Right lobe of liver (tissue), 6 donors: ENCODE measurements at places on chromosomes 4 and X. TPM values are rescaled to one million over a fixed set of nuclear protein-coding genes. Genes with fewer than 3 reads are reported as not detected.

GRCh38 chr4:159018062-159018629, 84.7 kb upstream of the RAPGEF2 start:
- no peaks in the 10 kb centered on the region for H3K36me3 ChIP-seq
- no peak for DNase-seq
- H3K4me3 ChIP-seq: no peak overlapping the region
- no peak overlapping the region for H3K27ac ChIP-seq

GRCh38 chrX:15751155-15751819, 13.2 kb downstream of the CA5B start:
- no peaks in the 10 kb centered on the region for H3K4me1 ChIP-seq
- H3K4me3 ChIP-seq: no peak overlapping the region
- H3K27ac ChIP-seq: no peak overlapping the region
- H3K27me3 ChIP-seq: no peaks in the 10 kb centered on the region
- H3K36me3 ChIP-seq: no peaks in the 10 kb centered on the region

DNA sequence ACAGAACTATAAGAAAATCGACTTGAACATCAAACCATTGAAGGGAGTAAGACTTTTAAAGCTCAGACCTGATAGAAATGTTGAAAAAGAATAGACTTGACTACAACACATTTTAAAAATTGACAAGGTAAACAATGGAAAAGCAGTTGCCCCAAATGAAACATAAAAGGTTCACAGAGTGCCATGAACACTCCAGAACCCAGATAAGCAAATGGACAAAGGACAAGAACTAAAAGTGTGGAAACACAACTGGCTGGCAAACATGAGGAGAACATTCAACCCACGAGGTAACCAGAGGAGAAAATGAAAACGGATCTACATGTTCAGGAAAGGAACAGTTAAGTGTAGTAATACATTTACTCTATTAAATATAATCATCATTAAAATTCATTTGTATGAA, 26.5 kb downstream of the SCARB2 start:
- no peak overlapping the region for H3K4me3 ChIP-seq
- H3K27me3 ChIP-seq: no peaks in the 10 kb centered on the region
- H3K27ac ChIP-seq: peak overlapping the region; percentile 70
- H3K36me3 ChIP-seq: peaks cover 3% of the 10 kb centered on the region
- no peak for DNase-seq

Gene GLRB
- total RNA-seq: 1.7 TPM

Gene GAGE2A
- not detected for total RNA-seq

GRCh38 chr4:1178300-1179088, 6.1 kb upstream of the SPON2 start:
- no peaks in the 10 kb centered on the region for H3K36me3 ChIP-seq
- no peaks in the 10 kb centered on the region for H3K4me1 ChIP-seq
- H3K4me3 ChIP-seq: no peak overlapping the region
- no peak overlapping the region for H3K27ac ChIP-seq

DNA sequence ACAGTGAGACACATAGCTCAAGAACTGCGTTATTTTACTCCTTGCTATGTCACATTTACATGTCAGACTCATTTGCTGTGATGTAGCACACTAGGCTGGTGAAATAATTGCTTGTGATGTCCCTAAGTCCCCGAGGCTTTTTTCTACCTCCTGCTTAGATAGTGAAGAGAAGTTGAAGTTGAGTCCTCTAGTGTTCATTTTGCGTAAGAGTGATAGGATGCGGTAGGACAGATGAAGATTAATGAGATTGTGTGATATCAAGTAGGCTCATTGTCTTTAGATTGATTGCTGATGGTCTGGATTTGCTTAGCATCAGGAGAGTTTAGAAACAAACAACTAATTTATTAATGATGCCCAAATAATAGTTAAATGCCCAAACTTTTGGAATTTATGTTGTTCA, 173.6 kb upstream of the NUDT6 start:
- no peaks in the 10 kb centered on the region for H3K27me3 ChIP-seq
- H3K27ac ChIP-seq: no peak overlapping the region
- H3K4me3 ChIP-seq: no peak overlapping the region
- H3K36me3 ChIP-seq: no peaks in the 10 kb centered on the region
- no peaks in the 10 kb centered on the region for H3K4me1 ChIP-seq
- no peak for DNase-seq

Gene DCHS2
- total RNA-seq: 0.07 TPM

- DNase-seq: no peak
- H3K27ac ChIP-seq: no peak overlapping the region
- H3K27me3 ChIP-seq: no peaks in the 10 kb centered on the region
Measured at GRCh38 chr4:74656596-74656995, 137.7 kb downstream of the BTC start.
